Sigmoid colon (tissue), 7 donors: ENCODE measurements at places on chromosomes 3 and 15. TPM values are rescaled to one million over a fixed set of nuclear protein-coding genes. Genes with fewer than 3 reads are reported as not detected.

Gene SPTBN5
- under 0.01 TPM for total RNA-seq

Gene C3orf49
- total RNA-seq: not detected

Gene ECE2
- 1.1 TPM for total RNA-seq

Gene NAALADL2
- total RNA-seq: 6.0 TPM

Gene TGM4
- total RNA-seq: not detected

Gene IL17RE
- 1.8 TPM for total RNA-seq

Gene ST3GAL6
- 3.9 TPM for total RNA-seq

Gene SCN5A
- total RNA-seq: 0.33 TPM

Gene EFCAB12
- not detected for total RNA-seq

Gene NDUFB5
- 216 TPM for total RNA-seq

Gene ALDH1A3
- total RNA-seq: 38.3 TPM

Gene RPL39L
- 26.3 TPM for total RNA-seq

Gene PATL2
- 0.41 TPM for total RNA-seq

Gene GATA2
- 6.6 TPM for total RNA-seq

Gene SLC24A1
- total RNA-seq: 3.3 TPM

Gene NEK10
- total RNA-seq: 20.3 TPM

Gene LRRN1
- 1.1 TPM for total RNA-seq

Gene ABHD6
- 28.9 TPM for total RNA-seq

Gene KBTBD8
- total RNA-seq: 1.3 TPM

Gene GOLGA6L4
- total RNA-seq: 1.4 TPM

Gene SLCO2A1
- total RNA-seq: 7.5 TPM

Gene STRA6
- 0.71 TPM for total RNA-seq

Gene MEIS2
- total RNA-seq: 154 TPM
